ENCODE measurements at places on chromosomes 3 and 15.

- no peak for DNase-seq
These were observed 33.7 kb downstream of the FBLN2 start for GRCh38 chr3:13582366-13583250.

DNA sequence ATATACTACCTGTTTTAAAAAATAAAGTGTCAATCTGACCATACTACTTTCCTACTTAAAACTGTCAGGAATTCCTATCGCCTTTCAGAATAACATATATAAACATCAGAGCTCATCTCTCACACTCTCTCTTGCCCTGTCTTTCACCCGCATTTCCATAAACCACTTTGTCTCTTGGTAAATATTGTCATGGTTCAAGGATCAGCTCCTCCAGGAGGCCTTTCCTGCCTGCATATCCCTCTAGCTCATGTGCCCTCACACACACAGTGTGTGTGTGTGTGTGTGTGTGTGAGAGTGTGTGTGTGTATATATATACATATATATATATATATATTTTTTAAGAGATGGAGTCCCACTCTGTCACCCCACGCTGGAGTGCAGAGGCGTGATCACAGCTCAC lies 6.7 kb downstream of the SUMF1 start:
- no peak for DNase-seq

GRCh38 chr3:66488492-66488891 lies 12.3 kb downstream of the LRIG1 start:
- DNase-seq: no peak

- DNase-seq: no peak
These were observed 93.2 kb upstream of the IGF1R start for GRCh38 chr15:98555173-98555515.

DNA sequence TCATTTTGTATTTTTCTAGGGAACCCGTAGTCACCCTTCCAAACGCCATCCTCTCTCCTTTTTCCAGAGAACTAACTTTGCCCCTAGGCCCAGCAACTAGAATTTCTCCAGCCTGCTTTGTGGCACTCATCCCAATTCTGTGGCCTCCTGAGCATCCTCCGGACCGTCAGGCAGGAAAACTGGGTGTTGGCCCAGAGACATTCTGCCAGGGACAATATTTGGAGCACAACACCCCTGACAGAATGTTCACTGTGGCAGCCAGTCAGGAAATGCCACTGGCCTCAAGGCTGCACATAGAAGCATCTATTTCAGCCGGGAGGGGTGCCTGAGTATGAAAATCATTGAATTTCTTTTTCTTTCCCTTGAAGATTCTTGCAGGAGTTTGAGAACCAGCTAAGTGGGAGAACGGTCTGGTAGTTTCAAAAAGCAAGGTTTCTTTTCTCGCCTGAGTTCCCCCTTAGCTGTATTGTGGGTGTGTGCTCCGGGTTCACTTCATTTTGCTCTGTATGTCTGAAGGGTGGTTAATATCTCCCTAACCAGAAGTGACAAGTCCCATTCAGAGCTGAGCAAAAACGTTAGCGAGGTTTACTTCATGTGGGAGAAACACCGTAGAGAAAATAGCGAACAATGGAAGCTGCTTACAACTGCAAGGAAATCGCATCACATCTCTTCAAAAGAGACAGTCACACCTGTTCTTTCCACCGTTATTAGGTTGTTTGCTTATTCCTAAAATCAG lies 108.1 kb upstream of the TPM1 start:
- DNase-seq: no peak

DNA sequence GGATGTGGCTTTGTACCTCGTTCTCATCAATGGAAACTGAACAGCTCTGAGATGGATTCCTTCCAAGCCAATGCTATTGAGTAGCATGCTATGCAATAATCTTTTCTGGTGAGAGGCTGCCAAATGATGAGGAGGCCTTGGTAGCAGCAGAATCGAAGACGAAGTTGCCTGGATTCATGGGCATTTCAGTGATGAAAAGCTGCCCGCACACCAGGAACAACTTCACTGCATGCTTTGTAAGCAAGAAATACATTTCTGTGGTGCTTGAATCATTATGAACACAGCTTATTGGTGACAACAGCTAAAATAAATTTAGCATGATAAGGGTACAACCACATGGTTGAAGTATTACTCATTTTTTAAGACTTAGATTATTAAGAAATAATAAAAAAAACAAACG lies 246.8 kb upstream of the ROBO1 start:
- no peak for DNase-seq

DNA sequence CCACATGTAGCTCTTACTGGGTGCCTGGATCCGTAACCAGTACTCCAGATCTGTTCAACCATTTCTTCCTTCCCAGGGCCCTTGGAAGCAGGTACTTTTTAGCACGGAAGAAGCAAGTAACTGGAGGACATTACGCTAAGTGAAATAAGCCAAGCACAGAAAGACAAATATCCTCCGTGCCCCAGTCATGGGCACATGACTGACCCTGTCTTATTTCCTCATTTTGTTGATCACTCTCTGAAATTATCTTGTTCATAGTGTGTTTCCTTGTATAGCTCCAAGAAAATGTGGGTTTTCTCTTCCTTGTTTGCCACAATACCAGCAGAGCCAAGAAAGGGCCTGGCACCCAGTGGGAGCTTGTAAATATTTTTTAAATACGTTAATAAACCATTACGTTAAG lies 32.2 kb upstream of the MTMR14 start:
- no peak for DNase-seq

DNA sequence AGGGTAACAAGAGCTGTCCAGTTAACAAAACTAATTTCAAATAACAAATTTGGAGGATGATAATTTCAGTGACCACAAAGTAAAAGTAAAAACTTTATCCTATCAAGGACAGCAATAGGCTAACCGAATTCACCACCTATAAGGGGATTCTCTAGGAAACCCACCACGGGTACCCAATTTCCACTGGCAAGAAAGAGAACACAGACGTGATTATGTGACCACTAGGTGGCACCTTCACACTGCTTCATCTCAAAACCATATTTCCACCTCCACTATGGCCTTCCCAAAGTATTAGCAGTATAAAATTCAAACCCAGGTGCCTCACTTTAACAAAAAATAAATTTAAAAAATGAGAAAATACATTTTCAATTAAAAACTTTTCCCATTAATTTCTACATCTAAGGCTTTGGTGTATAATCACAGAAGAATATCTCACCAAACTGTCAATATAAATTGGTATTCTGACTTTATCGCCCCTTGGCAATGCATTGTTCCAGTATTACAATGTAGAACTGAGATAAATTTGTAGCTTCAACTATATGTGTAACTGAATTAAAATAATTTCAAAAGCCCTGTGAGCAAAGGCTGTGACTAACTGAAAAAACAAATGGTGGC lies 96.5 kb downstream of the FSIP1 start:
- DNase-seq: peak; percentile 33

GRCh38 chr3:143628971-143629370 lies 219.3 kb downstream of the SLC9A9 start:
- DNase-seq: no peak

- no peak for DNase-seq
These were observed 23.7 kb upstream of the SFMBT1 start for GRCh38 chr3:53069422-53070068.

DNA sequence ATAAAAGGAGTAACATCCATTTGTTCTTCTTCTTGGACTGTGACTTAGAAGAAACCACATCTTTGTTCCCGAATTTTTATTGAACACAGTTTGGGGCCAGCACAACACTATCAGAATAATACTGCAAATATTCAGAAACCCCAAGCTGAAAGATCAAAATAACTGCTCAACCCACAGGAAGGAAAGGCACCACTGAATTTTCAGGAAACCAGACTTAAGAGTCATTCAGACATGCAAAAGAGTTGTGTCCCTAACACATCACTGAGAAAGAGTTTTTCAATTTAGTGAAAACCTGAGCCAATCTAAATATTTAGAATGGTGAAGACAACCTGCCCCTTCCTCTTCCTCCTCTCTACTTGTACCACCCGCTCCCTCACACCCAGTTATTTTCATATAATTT lies 295.0 kb upstream of the RORA start:
- no peak for DNase-seq

DNA sequence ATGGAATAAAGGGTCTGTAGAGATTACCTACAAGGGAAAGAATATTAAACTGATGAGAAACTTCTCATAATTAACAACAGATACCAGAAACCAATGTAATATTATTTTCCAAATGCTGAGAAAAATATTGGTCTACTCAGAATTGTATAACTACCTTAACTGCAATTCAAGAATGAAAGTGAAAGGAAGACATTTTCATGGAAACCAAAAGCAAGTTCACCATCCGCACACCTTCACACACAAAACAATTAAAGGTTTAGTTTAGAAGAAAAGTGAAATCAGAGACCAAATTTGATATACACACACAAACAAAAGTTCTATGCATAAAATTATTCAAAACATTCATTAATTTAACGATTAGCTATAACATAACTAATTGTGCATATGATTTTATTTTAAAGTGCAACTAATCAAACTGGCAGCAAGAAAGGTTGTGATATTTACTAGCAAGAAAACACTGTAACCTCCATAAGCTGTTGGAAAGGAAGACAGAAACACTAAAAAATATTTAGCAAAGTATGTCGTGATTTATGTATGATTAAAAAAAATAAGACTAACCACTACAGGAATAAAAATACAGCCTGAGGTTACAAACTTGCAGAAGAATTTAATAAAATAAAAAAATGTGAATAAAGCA lies 395.5 kb downstream of the FGF12 start:
- DNase-seq: no peak

GRCh38 chr3:71570546-71570945 lies 13.0 kb downstream of the FOXP1 start:
- DNase-seq: no peak

DNA sequence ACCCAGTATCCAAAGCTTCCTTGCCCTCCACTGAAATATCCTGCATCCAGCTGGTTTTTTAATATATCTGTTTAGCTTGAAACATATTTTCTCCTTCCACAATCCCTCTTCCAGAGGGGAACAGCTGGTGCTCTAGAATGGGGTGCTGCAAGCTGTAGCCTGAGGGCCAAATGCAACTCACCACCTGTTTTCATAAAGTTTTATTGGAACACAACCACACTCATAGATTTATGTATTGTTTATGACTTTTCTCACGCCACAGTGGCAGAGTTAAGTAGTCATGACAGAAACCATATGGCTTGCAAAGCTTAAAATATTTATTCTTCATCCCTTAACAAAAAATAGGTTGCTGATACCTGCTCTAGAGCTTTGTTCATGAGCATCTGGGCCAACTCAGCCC lies 298.7 kb downstream of the CLSTN2 start:
- DNase-seq: no peak

- DNase-seq: peak; percentile 40
These were observed at the start of gene PPM1L for GRCh38 chr3:160755776-160756304. TSS of gene PPM1L (plus strand) at chr3:160756231.

DNA sequence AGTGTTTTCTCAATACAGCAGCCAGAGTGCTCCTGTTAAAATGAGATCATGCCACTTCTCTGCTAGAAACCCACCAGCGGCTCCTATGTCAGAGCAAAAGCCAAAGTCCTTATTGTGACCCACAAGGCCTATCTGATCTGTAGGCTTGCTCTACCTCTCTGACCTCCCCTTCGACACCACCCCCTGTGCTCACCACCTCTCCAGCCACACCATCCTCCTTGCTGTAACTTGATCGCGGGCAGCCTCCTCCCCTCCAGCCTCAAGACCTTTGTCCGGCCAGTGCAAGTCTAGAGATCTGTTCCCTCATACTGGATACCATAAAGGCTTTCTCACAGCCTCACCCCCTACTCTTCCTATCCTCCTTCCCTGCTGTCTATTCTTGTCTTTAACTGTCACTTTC lies 1.9 kb upstream of the IGDCC4 start:
- no peak for DNase-seq

DNA sequence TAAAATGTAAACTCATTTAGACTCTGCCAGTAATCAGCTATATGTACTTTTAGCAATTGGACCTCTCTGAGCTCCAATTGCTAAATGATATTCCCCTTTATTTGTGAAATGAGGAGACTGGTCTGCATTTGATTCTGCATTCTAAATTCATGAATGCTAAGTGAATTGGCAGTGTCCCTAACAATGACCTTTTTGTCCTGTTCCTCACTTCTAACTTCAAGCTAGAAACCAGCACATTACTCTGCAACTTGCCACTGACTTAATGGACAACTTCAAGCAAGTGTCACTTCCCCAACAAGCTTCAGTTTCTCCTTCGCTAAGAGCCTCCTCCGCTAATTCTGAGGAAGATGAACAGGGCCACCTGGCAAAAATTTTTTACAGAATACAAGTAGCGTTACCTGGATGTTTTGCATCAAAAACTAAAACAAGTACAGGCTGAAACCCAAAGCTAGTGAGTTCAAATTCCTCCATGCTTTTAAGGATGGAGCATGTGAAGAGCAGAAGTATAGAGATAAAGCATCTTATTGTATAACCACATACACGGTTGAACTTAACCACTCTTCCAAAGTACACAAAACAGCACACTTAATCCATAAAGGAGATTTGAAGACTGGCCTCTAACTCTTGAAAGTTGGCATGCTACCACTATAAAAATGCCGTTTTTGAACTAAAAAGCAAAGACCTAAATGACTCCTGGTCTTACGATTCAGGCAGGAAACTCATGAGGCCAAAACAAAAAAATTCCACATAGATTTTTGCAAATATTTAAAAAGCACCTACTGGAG lies 207.6 kb downstream of the MAGI1 start:
- no peak for DNase-seq

GRCh38 chr3:66557170-66557569 lies 56.3 kb upstream of the LRIG1 start:
- DNase-seq: no peak

DNA sequence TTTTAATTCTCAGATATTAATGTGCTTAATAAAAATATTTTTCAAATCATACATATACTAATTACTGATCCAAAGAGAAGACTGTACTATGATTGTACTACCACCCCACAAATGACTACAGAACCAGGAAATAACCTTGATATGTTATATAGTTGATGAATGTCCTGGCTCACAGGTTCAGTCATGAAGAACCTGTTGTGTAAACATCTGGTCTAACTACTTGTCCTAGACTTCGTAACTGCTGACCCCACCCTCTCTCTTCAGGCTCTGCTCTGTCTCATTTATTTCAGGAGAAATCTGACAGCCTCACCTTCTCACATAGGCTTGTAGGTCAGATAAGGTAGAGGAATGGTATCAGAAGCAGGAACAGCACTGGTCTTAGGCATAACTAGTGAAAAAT lies 14.7 kb upstream of the CSTA start:
- no peak for DNase-seq

GRCh38 chr15:78212546-78213424 lies 21.6 kb downstream of the ACSBG1 start:
- DNase-seq: peak; percentile 69

GRCh38 chr3:64368257-64369020 lies 143.2 kb upstream of the PRICKLE2 start:
- no peak for DNase-seq
